ENCODE measurements at places on chromosomes 2 and 18.

DNA sequence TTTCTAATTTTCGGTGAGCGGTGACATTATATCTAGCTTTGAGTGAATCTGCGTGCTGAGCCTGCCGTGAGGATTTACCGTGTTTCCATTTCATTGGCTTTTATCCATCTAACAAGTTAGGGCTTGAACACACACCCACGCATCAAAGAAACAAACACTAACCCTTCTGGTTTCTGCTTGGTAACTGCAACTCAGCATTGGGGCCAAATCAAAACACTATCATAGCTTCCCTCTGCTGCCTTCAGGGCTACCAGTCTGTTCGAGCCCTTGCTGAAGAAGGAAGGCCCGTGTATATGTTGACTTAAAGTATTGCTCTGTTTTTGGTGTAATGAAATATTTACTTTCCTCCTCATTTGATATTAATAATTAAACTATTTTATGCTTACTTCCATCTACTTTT is 227.2 kb downstream of the PHLPP1 start:
- no peak for DNase-seq

- no peak for DNase-seq
Measured at GRCh38 chr18:50297621-50298442, 10.3 kb upstream of the CXXC1 start.

GRCh38 chr2:195115738-195116137 is 541.3 kb upstream of the SLC39A10 start:
- DNase-seq: no peak

DNA sequence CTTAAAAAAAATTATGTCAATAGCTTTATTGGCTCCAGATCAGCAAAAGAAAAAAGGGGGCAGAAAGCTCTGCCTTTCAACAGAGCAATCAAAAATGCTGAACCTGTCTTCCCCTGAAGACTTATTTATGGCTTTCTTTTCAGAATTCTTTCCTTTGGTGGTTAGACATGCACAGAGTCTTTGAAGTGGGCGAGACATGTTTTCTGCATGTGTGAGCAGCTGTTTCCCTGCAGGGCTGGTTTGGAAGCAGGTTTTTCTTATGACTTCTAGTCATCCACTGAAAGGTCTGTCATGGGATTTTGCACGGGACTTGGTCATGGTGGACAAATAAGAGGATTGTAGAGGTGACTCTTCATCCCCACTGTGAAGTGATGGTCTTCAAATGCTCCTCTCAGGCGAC is 160.3 kb downstream of the VAPA start:
- no peak for DNase-seq

GRCh38 chr2:235333076-235333475 is 160.8 kb upstream of the AGAP1 start:
- no peak for DNase-seq

DNA sequence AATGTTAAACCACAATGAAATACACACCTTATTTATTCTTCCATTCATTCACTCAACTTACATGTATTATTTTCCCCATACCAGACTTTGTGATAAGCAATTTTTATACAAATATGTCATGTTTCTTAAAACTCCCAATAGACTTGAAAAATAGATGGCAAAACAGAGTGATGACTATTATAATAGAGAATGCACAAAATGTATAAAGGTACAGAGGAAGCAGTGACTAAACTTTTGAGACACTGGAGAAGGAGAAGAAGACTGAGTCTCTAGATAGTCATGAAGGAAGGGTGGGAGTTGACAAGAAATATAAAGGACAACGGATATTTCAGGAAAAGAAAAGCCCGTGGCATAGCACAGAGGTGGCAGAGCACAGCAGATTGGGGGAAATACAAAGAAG is 198.1 kb upstream of the SLC39A10 start:
- DNase-seq: no peak

- no peak for DNase-seq
Measured at GRCh38 chr2:63064197-63064596, 13.6 kb downstream of the OTX1 start.

DNA sequence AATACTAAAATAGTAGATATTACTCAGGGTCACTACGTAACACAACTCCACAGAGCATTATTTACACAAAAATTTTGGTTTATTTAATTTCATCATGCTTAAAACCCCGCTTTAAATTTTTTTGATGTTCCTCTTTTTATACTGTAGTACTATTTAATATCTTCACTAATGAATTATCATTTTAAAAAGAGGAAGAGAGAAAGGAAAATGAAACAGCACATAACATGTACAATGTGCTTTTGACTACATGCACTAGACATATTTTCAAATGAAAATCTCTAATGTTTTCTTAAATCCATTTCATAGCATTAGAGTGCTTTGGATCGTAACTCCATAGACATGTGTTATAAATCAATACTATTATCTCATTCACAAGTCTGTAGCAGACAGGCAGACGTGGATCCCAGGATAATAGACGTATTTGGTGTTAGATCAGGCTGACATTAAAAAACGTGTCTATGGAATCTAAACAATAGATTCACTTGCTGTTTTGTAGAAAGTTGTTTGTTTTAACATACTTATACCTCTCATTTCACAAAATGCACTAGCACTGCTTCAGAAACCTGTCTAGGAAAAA is 897.0 kb downstream of the CPS1 start:
- no peak for DNase-seq

GRCh38 chr2:219775506-219775905 is 148.1 kb downstream of the SLC4A3 start:
- DNase-seq: no peak

GRCh38 chr2:151161821-151162551 is 99.7 kb downstream of the RBM43 start:
- no peak for DNase-seq

- DNase-seq: no peak
Measured at GRCh38 chr18:489244-490023, 11.1 kb downstream of the COLEC12 start.

- no peak for DNase-seq
Measured at GRCh38 chr2:18425210-18425703, 135.2 kb downstream of the RDH14 start.

- DNase-seq: no peak
Measured at GRCh38 chr2:240165034-240165433, 24.6 kb upstream of the OTOS start.

DNA sequence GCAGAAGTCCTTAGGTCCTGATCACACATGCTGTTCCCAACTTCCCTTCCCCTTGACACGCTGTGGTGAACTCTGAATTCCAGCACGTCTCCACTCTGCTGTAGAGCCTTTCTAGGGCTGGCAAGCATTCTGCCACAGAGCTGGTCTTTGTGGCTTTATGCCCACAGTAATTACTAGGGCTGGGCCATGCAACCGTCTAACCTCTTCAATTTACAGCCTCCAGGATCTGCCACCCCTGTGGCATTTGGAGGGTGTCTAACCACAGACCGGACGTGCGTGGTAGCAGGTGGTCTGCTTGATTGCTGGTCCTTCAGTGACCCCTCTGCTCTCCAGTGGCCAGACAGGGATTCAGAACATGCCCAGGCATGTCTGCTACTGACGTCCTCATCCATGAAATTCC is 43.1 kb upstream of the TGFA start:
- DNase-seq: no peak

DNA sequence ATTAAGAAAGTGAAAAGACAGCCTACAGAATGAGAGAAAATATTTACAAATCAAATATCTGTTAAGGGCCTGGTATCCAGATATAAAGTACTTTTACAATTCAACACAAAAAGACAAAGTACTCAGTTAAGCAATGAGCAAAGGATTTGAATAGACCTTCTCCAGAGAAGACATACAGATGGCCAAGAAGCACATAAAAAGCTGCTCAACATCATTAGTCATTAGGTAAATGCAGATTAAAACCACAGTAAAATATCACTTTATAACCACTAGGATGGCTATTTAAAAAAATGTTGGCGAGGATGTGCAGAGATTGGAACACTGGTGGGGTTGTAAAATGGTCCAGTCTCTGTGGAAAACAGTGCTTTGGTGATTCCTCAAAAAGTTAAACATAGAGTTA is 38.9 kb downstream of the RAB31 start:
- DNase-seq: no peak

GRCh38 chr18:44844486-44844885 is 163.8 kb downstream of the SETBP1 start:
- no peak for DNase-seq

DNA sequence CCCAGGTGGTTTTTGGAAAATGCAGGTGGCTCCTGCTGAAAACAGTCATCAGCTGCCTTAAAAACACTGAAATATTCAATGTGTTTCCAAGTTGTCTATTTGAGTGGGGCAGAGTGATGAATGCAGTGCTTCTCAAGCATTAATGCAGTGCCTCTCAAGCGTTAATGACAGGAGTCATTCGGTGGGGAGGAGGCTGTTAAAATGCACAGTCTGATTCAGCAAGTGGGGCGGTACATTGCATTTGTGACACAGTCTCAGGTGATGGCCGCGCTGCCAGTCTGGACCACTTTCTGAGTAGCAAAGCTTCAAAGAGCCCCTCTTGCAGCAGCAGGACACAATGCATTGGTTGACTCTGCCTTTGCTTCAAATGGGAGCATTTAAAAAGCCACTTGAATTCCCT is 231.4 kb upstream of the RGPD4 start:
- DNase-seq: no peak

DNA sequence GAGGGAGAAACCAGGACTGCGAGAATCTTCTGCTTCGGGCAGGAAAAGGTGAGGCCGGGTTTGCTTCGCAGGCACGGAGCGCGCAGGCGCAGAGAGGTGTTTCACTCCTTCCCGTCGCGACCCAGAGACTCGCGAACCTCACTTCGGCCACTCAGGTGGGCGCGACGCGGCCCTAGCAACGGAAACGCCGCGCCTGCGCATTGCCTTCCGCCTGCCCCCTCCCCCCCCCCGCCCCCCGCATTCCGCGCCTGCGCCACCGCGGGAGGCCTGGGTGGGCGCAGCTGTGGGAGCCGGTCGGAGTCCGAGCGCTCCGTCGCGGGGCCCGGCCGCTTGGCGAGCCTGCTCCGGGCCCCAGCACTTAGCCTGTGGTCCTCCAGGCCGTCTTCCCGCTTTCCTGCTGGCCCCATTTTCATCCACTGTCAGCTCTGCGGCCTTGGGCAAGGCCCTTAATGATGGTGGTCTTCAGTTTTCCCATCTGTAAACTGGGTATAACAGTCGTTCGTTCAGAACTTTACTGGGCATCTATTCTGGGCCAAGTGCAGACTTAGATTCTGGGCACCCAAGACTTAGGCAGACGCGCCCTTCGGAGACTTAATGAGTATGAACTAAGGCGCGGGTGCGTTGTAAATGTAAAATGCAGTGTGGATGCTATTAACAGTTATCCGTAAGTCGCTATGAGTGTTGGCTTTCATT is 62.1 kb upstream of the ACKR3 start:
- peak; percentile 37 for DNase-seq

DNA sequence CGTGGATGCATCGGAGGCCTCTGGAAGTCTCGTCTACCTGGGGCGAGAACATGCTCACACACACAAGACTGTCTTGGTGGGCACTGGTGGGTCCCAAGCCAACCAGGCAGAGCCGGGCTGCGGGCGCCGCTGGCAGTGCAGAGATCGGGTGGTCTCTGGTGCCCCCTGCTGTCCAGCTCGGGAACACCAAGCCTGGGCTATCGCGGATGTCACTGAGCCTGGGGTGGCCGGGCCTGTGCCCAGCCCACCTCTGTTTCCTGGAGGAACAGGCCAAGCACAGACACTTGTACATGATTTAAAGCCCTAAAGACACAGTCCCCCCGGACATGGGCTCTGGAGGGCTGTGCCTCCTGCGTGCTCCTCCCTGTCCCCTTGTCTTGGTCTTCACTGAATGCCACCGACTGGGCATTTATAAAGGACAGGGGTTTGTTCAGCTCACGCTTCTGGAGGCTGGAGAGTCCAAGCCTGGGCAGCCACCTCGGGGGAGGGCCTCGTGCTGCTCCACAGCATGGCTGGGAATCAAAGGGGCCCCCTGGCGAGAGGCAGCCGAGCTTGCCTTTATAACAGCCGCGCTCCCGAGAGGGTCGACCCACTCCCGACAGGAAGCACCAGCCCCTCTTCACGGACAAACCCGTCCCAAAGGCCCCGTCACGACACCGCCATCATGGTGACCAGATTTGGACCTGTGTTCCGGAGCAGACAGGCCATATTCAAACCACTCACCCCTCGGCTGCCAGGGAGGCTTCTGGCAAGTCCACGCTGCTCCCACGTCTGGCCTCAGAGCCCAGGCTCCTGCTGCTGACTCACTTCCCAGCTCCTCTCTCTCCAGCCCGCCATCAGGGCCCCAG is 3.6 kb upstream of the OTOS start:
- DNase-seq: peak; percentile 74

GRCh38 chr2:44136252-44136651 is 32.4 kb upstream of the PPM1B start:
- DNase-seq: no peak

DNA sequence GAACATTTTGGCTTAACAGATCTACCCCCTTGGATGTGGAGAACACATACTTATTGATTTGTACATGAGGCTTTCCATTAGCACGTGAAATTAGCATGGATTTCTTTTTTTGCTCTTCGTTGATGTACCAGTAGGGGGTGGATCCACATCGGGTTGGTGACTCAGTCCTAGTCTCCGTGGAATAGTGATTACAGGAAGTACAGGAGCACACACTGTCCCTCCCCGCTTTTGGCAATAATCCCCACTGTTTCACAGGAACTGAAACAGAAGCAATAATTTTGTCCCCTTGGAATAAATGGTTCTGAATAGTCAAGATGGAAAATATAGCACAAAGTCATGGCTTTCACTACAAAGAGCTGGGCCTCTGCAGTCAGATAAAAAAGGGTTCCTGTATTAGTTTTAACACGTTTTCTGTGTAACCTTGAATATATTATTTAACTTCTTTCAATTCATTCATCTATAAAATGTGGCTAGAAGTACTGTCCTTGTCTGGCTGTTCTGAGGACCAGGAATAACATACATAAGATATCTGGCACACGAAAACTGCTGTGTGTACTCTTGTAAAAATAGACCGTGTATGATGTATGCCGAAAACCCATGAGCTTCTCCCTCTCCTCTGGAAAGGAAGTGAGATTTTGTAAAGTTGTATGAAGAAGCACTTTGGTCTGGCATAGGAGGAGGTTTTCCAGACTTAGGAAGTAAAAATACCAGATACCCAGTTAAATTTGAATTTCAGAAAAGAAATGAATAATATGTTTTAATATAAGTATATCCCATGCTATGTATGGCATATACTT is 229.2 kb downstream of the GALR1 start:
- no peak for DNase-seq

- DNase-seq: no peak
Measured at GRCh38 chr2:33380001-33380609, 96.3 kb upstream of the RASGRP3 start.

DNA sequence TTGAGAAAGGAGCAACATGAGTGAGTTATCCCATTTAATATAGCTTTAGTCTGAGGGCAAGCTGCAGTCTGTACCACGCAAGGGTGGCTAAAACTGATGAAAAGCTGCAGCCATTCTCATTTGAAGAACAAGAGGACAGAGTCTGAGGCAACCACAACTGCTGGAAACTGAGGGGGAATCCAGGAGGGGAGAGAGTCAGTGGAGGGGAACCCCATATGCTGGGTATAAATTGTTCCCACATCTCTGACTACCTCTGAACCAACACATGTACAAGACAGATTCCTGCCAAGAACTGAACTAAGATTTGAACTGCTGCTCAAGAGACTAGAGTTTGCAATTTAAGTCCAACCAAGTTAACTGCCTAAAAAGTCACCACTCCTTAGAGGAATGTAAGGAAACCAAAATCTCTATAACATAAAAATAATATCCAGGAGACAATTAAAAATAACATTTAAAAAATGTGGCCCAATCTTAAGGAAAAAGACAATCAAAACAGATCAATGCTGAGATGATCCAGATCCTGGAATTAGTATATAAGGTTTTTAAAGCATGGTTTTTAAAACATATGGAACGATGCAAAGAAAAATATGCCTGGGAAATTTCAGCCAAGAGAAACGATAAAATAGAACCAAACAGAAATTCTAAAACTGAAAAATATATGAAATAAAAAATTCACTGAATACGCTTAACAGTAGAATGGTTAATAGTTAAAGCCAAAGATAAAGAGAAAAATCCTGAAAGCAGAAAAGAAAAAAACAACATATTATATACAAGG is 11.2 kb downstream of the CWC22 start:
- no peak for DNase-seq
